ENCODE measurements at places on chromosomes 2 and 18.

- DNase-seq: no peak
Measured at GRCh38 chr18:683531-683930, 26.1 kb downstream of the TYMS start.

- DNase-seq: no peak
Measured at GRCh38 chr18:46253498-46253897, 149.3 kb downstream of the HAUS1 start.

- no peak for DNase-seq
Measured at GRCh38 chr2:66185497-66186054, 249.3 kb upstream of the MEIS1 start.

GRCh38 chr2:31770741-31771140 lies 190.0 kb upstream of the SRD5A2 start:
- DNase-seq: no peak

- no peak for DNase-seq
Measured at GRCh38 chr2:15169326-15170069, 391.6 kb downstream of the NBAS start.

All from central memory CD4-positive, alpha-beta T cell (primary cell).